ENCODE measurements at places on chromosomes 12 and 14. TPM values are rescaled to one million over a fixed set of nuclear protein-coding genes. Genes with fewer than 3 reads are reported as not detected.

DNA sequence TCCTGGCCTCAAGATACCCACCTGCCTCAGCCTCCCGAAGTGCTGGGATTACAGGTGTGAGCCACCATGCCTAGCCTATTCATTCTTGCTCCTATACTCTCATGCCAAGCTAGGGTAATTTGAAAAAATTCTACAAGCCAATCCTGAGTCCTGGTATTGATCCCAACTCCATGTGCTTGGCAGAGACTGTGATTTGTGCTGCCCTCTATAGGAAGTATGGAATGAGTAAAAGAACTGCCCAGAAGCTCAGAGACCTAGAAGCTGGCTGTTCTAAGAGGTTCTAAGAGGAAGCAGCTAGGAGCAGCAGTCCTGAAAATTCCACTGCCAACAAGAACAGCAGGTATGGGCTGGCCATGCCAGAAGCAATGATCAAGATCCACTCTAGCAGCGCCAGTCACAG lies 402.5 kb downstream of the PCNX1 start:
- DNase-seq: no peak

- no peak for DNase-seq
These were observed 58.7 kb downstream of the ADAMTS20 start for GRCh38 chr12:43493261-43493797.

- no peak for DNase-seq
These were observed 120.1 kb downstream of the AACS start for GRCh38 chr12:125185311-125185739.

DNA sequence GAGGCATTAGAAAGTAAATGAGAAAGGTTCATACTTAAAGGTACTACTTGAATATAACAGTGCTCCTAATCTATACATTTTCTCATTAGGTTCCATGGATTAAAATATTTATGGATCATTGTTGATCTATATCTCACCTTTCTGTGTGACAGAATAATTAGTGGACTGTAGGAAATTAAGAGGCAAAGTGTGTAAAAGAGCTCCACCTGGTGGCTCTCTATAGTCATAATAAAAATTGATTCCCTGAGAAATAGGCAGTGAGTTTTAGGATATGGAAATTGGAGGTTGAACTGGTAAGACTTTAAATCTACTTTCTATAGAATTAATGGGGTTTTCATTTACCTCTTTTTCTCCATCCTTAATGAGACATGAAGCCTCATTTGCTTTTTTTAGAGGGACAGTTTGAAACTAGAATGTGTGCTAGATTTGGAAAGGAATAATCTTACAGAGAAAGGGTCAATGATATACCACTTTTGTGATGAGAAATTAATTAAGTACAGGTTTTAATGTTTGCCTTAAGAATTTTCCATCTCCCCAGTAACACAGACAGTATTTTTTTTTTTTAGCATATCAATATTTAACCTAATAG lies 11.8 kb upstream of the DERA start:
- DNase-seq: no peak

- DNase-seq: no peak
These were observed 18.3 kb upstream of the NXPH4 start for GRCh38 chr12:57198329-57198728.

- DNase-seq: no peak
These were observed 75.2 kb downstream of the DUSP16 start for GRCh38 chr12:12487490-12487889.

DNA sequence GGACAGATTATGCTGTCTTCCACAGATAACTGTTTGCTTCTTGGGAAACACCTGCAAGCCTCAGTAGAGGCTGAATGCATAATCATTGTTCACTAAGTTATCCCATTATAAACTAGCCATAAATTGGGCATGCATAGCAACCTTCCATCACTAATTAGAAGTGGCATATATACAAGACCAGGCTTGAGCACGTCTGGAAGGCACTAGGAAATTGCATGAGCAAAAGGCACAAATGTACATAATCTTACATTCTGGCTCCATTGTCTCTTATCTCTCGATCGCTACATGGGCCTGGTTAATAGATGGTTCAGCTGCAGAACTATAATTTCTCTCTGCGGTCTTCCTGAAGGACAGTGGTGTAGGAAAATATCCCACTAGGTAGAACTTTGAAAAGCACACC lies 679.2 kb downstream of the RPL10L start:
- no peak for DNase-seq

DNA sequence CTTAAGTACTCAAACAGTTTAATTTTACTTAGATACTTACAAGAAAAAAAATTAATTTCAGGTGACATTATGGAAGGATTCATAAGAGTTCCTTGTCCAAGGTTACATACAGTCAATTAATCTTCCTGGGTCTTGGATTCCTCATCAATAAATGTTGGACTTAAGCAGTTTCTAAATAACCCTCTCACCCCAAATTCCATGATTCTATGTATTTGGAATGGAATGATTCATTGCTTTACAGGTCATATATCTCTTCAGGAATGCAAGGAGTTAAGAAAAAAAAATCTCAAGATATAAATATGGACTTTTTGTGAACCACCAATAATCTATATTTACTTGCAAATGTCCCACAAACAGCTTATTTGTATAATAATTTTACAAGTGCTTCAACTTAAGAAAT lies 84.2 kb upstream of the BMP4 start:
- DNase-seq: no peak

GRCh38 chr12:71938728-71939385 lies at the start of gene TPH2:
Gene TPH2 (plus strand): TSS chr12:71938845. CDS start chr12:71938987, 142 bp downstream.
- DNase-seq: peak; percentile 60

GRCh38 chr12:128583453-128583852 lies 240.3 kb downstream of the SLC15A4 start:
- DNase-seq: no peak

DNA sequence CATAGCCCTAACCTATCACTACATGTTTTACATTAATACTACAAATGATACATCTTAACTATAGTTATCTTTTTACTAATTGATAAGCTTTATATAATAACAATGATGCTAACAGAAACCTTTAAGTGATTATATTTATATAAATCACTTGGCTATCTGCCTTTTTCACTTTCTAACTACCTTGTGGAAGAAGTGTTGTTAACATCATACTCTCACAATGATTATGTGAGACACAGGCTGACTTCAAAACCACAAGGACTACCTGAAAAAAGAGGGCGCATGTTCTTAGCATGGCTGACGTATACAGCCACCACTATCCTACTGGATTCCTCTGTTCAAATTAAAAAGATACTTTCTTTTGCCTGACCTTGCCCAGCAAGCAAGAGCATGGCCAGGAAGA lies 135.3 kb upstream of the SOX5 start:
- DNase-seq: no peak

DNA sequence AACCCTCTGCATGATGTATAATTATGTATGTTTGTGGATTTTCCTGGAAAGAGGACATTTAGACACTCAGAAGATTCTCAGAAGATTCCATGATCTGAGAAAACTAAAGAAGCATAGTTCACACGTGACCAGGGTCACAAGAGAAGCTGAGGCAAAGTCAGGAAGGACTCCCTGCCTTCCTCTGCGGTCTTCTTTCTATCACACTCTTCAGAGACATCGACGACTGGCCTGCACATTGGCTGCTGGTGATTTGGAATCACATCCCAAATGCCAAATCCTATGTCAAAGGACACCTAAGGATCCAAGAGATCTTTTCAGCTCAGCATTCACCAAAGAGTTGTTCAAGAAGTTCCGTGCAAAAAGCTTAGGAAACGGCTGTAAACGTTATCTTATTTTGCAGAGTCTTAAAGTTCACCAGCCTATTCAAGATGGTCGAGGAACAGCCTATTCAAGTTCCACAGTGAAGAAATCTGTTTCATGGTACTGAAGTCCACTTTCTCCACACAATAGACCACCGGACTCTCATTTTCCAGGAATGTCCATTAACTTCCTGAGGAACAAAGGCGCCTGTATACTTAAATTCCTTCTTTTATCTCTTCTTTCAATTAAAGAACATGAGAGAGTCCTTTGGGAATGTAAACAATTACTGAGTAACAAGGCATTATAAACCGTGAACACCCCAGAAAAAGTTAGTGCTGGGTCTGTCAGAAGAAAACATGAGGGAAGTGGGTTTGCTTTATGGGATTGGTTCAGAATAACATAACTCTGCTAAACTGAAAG lies 42.1 kb downstream of the IGF1 start:
- no peak for DNase-seq

GRCh38 chr12:56921346-56921745 lies 12.9 kb downstream of the SDR9C7 start:
- no peak for DNase-seq

- no peak for DNase-seq
These were observed 36.5 kb downstream of the HIGD1C start for GRCh38 chr12:50988871-50989270.

The WNK1 gene
- 238 TPM for total RNA-seq

The INHBC gene
- total RNA-seq: not detected

The GAPDH gene
- 1,200 TPM for total RNA-seq

The TEX22 gene
- 6.0 TPM for total RNA-seq

The TMEM30B gene
- total RNA-seq: 50.1 TPM

The TAS2R9 gene
- not detected for total RNA-seq

The TFCP2 gene
- 32.2 TPM for total RNA-seq

The KLHL33 gene
- 2.1 TPM for total RNA-seq

The LALBA gene
- total RNA-seq: not detected
